ENCODE measurements at places on chromosomes 6 and 20.

DNA sequence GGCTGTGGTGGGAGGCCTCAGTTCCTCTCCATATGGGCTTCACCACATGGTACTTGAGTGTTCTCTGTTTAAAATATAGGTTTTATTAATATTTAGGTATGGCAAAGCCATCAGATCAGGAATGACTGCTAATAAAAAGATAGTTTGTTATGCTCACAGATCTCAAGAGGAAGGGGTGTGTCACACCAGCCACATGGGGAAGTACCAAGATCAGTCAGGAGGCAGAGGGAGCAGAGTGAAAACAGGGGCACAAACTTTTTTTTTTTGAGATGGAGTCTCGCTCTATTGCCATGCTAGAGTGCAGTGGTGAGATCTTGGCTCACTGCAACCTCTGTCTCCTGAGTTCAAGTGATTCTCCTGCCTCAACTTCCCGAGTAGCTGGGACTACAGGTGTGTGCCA lies 92.1 kb upstream of the GCM1 start:
- no peak for DNase-seq

DNA sequence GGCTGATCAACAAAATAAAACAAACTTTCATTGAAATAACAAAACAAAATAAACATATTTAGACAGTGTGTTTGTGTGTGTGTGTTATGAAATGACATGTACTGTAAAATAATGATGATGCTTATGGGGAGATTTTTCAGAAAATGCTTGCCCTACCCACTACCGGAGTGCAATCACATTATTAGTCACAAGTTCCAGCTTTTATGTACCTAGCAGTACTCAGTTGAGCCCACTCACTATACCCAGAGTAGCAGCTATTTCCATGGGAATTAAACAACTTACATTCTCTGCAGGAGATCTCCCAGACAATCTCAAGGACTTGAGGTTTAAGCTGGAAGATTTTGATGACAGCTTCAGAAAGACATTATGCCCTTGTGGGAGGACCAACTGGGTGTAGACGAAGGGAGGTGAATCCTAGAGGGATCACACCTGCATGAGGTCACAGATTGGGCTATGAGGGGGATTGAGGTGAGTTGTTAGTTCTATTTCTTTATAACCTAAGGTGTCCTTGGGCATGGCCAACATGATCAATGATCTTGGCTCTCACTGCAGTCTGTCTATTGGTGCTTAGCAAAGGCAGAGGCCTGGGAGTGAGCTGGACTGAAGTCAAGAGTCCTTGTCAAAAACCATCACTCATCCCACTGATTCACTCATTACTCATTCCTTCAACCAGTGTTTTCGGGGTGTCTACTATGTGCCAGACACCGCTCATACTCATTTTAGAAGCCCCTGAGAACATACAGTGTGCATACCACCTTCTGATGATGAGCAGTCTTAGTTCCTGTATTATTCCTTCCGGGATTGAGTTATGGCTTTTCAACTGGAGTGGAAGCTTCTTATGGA lies 6.7 kb upstream of the CLIC5 start:
- DNase-seq = no peak

DNA sequence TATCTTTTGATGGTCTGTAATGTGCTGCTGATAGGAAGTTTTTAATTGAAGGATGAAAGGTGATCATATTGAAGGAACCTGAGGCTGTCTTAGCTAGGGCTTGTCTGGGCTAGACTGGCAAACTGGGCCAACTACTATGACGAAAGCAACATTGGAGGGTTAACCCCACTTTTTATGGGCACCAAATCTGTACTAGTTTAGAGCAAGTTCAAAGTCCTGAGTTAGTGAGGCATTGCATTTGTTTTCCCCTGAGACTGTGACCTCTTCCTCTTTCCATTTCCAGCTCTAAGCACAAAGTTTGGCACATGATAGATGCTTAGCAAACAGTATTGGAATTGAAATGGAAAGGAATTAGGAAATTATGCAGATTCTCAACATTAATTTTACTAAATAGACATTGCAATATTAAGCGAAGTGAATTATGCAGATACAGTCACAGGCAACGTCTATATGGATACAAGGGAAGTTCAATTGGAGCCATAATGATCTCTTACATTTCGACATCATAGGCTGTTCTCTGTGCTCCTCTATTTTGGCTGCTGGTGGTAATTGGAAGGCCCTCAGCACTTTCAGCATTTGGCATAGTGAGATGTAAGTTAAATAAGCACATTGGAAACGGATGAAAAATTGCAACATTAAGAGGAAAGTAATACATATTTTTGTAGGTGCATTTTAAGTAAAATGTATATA lies 22.2 kb downstream of the CEP57L1 start:
- peak; percentile 37 for DNase-seq

DNA sequence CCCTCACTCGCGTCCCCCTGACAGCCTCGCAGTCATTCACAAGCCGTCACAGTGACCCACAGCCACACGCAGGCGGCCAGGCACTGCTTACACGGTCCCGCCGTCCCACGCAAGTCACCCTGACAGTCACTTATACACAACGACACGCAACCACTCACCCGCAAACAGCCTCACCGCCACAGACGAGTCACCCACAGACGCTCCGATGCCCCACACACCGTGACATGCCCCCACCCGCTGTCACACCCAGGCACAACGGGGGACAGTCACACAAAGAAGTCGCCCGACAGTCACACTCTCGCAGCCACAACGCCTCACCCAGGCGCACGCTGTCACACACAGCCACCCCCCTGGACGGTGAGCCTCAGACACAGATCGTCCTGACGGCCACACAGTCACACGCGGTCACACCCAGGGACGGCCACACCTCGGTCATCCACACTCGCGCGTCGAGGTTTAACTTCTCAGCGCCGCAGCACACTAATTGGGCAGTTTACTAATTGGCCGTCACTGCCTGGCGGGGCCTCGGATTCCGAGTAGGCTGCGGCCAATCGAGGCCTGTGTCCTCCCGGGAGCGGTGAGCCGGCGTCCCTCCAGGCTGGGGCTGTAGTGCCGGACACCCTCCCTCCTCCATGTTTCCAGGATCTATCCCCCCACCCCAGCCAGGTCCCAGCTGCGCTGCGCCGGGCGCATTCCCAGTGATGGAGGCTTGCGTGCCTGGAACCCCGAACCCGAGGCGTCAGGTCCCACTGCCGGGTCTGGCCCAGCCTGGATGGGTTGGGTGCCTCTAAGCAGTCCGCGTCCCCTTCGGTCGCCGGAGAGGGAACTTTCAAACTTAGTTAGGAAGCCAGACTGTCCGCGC lies 790 bp downstream of the TOX2 start:
- no peak for DNase-seq

- DNase-seq = no peak
Observed at GRCh38 chr6:159633196-159633595, 59.8 kb downstream of the SOD2 start.

DNA sequence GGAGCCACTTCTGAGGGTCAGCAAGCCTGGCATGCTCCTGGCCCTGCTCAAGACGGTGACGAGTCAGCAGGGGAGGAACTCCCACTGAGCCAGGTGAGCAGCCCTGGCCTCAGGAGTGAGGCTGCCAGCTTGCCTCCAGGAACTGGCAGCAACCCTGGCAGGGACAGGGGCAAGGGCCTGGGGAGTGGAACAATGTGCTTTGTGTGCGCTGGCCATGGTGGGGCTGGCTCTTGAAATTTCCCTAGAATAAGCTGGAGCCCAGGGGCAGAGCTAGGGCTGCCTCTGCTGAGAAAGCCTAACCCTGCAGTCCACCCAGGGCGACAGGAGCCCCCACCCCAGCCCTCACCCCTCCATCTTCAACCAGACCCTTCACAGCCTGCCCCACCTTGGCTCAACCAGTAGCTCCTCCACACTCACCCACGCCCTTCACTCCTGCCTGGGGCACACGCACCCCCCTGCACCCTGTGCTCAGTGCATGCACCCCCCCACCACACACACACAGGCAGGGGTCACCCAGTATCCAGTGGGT lies 88.0 kb downstream of the MRPL14 start:
- no peak for DNase-seq

DNA sequence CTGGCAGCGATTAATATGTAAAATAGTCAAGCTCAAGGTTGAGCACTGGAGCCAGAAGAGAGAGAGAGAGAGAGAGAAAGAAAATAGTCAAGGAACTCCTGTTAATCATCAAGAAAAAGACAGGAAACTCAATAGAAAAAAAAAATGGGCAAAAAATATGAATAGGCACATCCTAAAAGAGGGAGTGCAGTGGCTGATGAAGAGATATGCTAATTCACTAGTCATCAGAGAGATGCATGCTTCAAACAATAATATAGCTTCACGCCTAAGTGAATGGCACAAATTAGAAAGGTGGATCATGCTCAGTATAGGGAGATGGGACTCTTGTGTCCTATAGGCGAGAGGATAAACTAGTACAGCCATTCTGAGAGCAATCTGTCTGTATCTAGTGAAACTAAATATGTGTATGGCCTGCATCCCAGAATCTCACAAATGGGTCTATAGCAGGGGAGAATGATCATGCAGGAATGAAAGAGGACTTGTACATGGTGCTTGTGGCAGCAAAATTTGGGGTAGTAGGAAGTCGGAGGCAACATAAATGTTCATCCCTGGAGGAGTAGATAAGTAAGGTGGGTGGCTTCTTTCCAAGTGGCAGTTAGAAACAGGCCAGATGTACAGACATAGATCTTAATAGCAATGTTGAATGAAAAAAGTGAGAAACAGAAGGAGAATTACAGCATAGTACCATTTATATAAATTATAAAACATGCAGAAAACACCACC lies 176.8 kb downstream of the VEGFA start:
- DNase-seq = no peak

GRCh38 chr6:14703586-14703985 lies 542.3 kb upstream of the JARID2 start:
- no peak for DNase-seq

DNA sequence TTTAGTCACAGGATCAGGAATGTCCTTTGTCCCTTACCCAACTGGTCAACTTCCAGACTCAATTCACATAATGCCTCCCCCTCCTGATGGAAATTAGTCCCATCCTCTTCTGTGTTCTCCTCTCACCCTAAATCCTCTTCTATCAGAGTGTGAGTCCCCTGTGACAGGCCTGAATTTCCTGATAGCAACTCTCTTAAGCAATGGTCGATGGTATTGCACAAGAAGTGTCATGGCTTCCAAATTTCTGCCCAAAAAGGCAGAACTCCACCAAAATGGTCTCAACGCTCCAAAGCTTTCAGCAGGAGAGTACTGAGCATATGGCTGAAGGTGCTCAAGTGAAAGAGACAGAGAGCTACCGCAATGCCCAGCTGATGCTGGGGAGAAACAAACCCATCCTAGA lies 2.4 kb downstream of the PREP start:
- no peak for DNase-seq

GRCh38 chr6:154414021-154414813 lies 57.6 kb upstream of the IPCEF1 start:
- DNase-seq = no peak

DNA sequence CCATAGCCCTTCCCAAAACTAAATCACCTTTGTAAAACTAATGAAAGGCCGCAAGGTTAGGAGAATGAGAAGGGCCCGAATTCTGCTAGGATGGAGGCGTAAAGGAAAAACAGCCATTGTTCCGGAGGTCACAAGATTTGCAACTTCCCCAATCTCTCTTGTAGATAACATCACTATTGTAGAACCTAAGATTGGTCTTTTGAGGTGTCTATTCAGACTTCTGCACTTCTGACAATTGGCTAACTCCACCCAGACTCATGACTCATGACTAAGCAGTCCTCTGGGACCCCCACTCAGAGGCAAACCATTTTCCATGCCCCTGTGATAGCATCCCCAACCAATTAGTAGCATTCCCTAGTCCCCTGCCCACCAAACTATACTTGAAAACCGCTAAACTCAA lies 210.5 kb upstream of the SHLD1 start:
- no peak for DNase-seq

DNA sequence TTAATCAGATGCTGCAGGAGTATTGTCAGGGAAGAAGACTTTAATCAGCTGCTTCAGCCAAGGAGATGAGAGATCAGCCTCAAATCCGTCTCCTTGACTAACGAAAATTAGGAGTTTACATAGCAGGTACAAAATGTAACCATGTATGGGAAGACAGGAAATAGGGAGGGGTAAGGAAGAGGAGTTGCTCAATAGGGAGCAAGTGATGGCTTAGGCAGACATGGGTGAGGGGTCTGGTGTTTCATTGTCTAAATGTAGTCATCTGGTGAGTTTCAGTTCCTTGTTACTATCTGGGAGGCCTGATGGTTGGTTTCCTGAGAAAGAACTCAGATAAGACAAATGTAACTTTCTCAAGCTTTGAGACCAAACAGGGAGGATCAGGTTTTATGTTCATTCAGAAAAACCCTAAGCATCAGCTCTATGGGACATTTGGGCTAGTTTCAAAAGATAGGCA lies 217.3 kb upstream of the SULF2 start:
- peak; percentile 22 for DNase-seq

GRCh38 chr20:48126227-48126740 lies 341.0 kb upstream of the SULF2 start:
- DNase-seq = no peak

DNA sequence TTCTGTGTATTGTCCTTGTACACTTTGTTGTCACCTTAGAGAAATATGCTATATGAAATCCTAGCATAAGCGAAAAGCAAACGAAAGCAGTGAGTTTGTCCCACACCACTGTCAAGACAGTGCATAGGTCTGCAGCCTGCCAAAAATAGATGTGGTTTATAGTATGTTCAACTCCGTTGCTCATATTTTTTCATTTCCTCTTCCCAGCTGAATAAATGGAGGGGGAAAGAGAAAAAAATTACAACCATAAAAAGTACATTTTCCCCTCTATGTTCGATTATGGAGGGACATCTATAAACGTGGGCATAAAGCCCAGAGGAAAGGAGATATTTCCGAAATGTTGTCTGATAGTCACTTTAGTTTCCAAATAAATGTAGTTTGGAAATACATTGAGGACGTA lies 25.8 kb downstream of the PRL start:
- DNase-seq = no peak

GRCh38 chr20:59668926-59669850 lies 64.8 kb downstream of the PHACTR3 start:
- DNase-seq = no peak

DNA sequence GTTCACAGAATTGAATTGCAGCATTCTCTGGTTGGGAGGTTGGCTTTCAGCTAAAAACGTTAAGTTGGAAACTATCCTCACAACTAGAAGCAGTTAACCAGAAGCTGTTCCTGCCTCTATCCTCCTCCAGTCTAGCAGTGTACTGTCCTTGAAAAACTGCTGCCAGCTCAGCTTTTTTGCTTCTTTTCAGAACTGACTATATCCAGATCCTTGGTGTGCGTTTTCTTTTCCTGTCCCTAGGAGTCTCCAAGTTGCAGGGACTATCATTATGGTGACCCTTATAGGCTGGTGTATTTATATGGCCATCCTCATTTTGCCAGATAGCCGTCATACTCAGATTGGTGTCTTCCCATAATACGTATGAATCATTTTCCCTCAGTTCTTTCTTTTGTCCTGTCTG lies 5.5 kb downstream of the ITCH start:
- DNase-seq = no peak

DNA sequence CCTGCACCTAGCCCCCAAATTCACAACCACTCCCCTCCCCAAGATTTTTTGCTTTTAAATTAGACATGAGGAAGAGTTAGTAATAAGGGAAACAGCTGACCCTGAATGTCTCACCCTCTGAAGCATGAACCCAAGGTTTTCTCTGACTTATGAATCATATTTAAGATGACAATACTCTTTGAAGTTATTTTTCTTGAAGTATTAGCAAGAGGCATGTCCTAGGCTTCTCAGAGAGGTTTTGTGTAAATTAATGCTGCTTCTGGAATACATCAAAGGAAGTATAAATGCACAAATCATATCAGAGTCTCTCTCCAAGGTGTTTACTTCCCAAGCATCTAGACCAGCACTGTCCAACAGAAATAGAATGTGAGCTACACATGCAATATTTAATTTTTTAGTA lies 408.1 kb upstream of the MARCKS start:
- DNase-seq = no peak

Data from pons (tissue), 1 donor.